GDM1 (cell line): ENCODE measurements at places on chromosomes 3 and 15.

DNA sequence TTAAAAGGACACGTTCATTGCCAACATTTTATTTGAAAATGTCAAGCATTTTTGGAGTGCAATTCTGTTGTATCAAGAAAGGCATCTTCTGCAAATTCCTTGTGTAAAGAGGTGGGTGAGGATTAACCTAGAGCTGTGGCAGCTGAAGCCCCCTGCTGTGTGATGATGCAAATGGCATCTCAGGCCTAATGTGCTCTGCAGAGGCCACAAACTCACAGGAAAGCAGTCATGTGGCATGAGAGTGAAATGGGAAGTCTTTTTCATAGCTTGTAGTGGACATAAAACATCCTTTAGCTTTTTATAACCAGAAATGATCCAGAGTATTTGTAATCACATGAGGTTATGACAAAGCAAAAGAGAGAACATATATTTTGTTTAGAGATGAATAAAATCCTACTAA, 6.4 kb downstream of the CADM2 start:
- no peak for DNase-seq

DNA sequence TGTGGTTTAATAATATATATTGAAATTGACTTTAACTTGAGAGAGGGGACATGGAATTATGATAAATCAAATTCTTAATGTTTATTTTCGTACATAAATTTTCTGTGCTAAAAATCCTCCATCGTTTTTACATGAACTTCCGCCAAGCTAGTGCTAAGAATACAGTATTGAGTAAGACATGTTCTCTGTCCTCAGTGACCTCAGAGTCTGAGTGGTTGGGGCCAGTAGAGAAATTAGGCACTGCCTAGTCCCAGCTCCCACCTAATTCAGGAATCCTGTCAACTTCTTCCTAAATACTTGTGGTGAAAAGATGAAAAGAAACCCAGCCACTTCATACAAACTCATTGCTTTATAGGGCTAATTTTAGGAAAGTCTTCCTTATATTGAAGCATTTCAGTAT, 110.3 kb downstream of the PPP2R3A start:
- DNase-seq = no peak

GRCh38 chr15:53312707-53313106, 446.8 kb downstream of the WDR72 start:
- DNase-seq = no peak

DNA sequence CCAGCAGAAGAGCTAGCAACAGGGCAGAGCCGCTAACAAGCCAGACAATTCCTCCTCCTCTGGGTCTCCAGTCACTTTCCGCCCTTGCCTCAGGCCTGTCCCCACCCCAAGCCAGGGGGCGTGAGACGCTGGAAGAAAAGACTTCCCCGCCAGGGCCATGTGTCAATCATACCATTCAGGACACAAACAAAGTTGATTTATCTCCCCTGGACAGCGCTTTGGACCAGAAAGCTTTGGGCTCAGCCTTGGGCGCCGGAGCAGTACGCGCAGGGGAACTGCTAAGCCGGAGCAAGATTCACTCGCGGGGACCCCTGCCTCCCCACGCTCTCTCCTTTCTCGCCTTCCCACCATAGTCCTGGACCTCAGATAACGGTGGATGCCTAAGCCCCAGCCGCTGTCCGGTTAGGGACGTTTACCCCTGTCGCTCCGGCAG, 479 bp downstream of the LRRC2 start:
- no peak for DNase-seq

- DNase-seq = no peak
Observed at GRCh38 chr3:103077910-103078309, 643.1 kb downstream of the ZPLD1 start.

DNA sequence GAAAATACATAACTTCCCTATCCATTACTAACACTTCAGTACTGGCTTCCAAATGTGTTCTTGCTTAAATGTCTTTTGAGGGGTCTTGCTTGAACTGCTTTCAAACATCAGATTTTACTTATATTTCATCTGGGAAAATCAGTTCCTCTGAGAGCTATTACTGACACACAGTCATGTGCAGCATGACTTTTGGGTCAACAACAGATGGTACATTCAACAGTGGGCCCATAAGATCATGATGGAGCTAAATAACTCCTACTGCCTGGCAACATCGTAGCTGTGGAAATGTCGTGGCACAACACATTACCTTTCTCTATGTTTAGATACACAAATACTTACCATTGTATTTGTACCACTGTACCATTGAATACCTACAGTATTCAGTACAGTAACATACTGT, 43.8 kb downstream of the WWTR1 start:
- DNase-seq = no peak

DNA sequence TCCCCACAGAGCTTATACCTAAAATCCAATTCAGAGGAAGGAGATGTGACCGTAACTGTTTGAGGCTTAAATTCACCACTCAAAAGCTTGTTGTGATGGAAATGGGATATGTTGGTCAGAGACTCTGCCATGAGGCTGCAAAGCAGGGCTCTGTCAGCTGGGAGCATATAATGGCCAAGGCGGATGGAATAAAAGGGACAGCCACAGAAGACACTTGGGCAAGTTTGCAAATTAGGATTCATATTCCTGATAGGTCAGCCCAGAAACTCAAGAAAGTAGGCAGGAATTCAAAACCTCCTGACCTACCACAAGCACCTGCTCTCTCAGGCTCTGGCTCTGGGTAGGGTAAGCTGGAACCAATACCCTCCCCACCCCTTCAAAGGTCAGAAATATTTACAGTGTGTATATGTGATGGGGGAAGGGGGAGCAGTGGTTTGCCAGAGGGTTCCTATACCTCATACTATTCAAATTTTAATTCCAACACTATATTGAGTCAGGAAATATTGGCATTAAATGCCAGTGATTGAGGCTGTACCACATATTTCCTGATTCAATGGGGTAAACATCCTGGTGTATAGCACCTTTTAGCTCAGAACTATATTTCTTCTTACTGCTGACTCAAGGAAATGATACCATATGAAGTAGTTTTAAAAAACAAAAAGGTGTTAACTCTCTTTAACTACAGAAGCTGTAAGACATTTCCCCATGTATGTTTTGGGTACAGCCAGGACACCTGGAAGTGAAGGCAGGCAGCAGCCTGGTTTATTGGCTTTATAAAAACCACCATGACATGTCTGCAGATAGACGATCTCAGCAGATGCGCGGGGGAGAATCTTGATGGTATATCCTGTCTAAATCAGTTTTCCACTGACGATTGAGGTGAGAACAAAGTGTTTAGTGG, 19.2 kb downstream of the FYCO1 start:
- DNase-seq = no peak

DNA sequence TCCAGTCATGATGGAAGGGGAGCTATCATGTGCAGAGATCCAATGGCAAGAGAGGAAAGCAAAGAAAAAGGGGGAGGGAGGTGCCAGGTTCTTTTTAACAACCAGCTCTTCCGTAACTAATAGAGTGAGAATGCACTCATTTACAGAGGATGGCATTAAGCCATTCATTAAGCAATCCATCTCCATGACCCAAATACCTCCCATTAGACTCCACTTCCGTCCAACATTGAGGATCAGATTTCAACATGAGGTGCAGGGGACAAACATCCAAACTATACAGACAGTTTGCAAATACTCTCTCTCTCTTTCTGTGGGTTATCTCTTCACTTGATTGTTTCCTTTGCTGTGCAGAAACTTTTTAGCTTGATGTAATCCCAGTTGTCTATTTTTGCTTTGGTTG, 21.2 kb downstream of the ZDHHC23 start:
- DNase-seq = no peak

- no peak for DNase-seq
Observed at GRCh38 chr3:13192471-13193213, 119.4 kb upstream of the IQSEC1 start.

- peak; percentile 13 for DNase-seq
Observed at GRCh38 chr3:30199096-30199759, 407.2 kb upstream of the TGFBR2 start.

DNA sequence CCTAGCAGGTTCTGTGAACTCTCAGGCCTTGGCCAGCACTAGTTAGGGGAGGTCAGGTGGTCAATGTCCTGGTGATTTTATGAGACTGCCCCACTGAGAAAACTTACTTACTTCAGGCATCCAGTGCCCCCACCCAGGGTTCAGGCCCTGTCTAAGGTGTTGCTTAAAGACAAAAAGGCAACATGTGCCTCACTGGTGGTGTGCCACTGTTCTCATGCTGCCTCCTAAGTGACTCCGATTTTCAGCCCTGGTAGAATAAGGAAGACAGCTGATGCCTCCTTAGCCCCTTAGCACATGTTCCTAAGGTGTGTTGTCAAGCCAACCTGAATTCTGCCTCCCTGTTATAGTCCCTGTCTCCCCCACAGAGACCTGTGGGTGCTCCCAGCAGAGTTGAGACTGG, 5.3 kb downstream of the RBM15B start:
- DNase-seq = no peak

DNA sequence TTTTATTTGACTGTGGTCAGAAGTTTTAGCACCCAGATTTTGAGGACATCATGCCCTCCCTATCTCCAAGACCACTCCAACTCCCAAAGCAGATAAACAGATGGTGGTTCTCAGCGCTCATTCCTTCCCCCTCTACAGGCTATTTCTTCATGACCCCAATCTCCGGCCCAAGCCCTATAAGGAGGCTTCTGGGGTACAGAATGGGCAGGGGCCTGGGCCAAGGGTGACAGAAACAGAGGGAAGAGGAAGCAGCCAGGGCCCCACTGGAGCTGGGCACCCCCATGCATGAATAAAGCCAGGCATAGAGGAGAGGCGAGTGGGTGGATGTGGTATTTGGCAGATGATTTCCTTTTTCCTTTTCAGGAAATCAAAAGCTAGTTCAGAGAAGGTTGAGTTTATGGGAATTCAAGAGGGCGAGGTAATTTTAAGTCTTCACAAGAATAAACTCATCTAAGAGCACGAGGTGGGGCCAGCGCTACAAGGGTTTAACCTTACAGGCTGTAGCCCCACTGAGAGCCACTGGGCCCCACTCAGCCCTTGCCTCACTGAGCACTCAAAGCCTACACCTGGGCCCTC, 104.8 kb upstream of the HERC1 start:
- peak; percentile 25 for DNase-seq

- no peak for DNase-seq
Observed at GRCh38 chr3:81579744-81580143, 181.7 kb downstream of the GBE1 start.

GRCh38 chr15:62453375-62453774, 288.3 kb upstream of the C2CD4B start:
- DNase-seq = no peak

DNA sequence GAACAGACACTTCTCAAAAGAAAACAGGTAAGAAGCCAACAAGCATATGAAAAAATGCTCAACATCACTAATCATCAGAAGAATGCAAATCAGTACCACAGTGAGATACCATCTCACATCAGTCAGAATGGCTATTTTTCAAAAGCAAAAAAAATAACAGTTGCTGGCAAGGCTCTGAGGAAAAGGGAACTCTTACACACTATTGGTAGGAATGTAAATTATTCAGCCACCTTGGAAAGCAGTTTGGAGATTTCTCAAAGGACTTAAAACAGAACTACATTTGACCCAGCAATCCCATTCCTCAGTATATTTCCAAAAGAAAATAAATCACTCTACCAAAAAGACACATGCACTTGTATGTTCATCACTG, 95.6 kb downstream of the APBA2 start:
- no peak for DNase-seq

GRCh38 chr3:168094877-168095610, 680 bp downstream of the GOLIM4 start:
- peak; percentile 68 for DNase-seq

- no peak for DNase-seq
Observed at GRCh38 chr15:60379525-60380274, 18.1 kb downstream of the ANXA2 start.

DNA sequence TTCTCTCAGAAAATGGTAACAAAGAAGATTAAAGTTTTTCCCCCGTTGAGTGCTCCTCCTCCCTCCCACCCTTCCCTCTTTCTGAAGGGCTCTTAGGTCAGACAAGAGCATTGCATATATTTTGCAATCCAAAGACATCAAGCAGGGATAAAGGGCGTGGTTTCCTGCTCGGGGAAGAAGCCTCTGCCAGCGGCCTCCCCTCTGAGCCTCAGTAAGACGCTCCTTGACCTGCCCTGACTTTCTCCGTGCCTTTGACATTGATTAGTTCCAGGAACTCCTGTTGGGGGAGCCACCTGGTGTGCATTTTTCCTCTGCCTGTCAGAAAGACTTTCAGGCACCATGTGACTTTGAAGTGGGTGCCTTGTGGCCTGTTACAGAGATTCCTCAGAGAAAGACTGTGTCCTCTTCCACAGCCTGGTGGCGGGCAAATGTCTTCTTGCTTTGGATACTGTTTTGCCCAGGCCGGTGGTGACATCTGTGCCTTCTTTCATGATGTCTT, 87.2 kb upstream of the TBL1XR1 start:
- no peak for DNase-seq

DNA sequence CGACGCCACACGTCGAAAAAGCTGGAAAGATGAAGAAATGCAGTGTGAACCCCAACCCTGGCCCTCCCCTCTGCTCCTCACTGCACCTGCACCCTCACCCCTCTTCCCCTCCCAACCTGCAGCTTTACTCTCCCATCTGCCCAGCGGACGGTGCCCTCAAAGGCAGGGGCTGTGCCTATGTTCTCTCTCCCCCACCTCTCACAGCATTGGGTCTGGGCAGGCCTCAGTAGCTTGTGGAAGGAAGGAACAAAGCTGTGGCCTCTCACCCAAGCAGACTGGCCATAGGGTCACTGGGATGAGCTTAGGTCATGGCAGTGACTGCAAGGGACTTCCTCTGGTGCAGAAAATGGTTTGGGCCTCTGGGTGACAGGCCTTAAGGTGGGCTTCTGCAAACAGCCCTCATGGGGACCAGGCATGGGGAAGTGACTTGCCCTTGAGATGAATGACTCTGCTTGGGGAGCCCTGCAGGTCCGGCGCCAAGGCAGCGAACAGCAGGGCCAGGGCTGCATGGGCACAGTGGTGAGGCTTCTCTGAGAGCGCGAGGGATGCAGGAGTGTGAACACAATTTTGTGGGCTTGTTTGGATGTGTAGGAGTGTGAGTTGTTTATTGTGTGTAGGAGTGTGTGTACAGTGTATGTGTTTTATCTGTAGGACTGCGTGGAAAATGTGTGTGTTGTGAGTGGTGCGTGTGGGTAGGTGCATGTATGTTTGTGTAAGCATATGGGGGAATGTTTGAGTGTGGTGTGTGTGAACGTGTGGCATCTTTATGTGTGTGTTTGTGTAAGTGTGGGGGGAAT, 29.2 kb downstream of the SRPRB start:
- DNase-seq = no peak
